Fibroblast of lung (primary cell): ENCODE measurements at places on chromosomes 12 and 14. TPM values are rescaled to one million over a fixed set of nuclear protein-coding genes. Genes with fewer than 3 reads are reported as not detected.

Gene CLEC2D
- total RNA-seq = 3.6 and 5.1 TPM in 2 replicates

Gene PSMB5
- total RNA-seq = 166 and 204 TPM in 2 replicates

- peak; percentile 47 for DNase-seq
These were observed 44.5 kb downstream of the PSMA6 start for GRCh38 chr14:35336494-35337268.

GRCh38 chr12:108858311-108859074 lies 1.1 kb upstream of the SSH1 start:
- no peak for DNase-seq

GRCh38 chr14:85531141-85531586 lies 1.2 kb downstream of the FLRT2 start:
- DNase-seq = peak; percentile 80

Gene SLC6A12
- total RNA-seq = under 0.01 TPM in 1 of 2 replicates, not detected in the other
